Activated T-cell treated with anti-CD3 and anti-CD28 coated beads for 4 hours (primary cell): ENCODE measurements at places on chromosomes 1 and 21.

DNA sequence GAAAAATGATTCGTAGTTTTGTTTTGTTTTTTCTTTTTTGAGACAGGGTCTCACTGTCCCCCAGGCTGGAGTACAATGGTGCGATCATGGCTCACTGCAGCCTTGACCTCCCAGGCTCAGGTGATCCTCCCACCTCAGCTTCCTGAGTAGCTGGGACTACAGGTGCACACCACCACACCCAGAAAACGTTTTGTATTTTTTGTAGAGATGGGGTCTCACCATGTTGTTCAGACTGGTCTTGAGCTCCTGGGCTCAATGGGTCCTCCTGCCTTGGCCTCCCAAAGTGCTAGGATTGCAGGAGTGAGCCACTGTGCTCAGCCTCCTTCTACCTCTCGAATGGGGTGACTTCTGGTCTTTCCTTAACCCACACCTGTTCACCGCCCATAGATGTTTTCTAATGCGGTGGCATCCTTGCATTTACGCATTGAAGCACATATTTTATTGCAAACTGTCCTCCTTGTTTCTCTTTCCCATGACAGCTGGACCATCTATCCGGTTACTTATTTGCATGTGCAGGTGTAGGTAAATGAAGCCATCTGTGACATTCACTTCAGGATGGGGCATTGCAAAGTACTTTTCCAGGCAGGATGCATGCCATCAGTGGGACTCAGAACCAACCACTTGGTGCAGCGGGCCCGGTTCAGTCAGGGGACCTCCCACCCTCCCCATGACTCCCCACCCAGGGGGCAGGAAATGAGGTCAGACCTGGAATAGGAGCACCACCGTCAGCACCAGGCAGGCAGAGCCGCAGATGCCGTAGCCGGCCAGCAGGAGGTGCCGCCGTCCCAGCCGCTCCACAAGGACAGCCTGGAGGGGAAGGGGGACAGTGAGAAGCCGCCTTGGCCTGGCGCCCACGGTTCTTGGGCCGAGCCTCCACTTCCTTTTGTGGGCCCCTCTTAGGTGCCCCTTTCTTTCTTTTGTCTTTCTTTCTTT, 16.5 kb downstream of the SLC2A7 start:
- DNase-seq = no peak

- no peak for DNase-seq
Observed at GRCh38 chr1:61482170-61482734, 242.7 kb downstream of the TM2D1 start.

- no peak for DNase-seq
Observed at GRCh38 chr1:39829791-39830533, 41.3 kb upstream of the BMP8B start.

GRCh38 chr1:83718338-83718737, 280.6 kb downstream of the TTLL7 start:
- DNase-seq = no peak

- no peak for DNase-seq
Observed at GRCh38 chr1:12244078-12244477, 14.2 kb downstream of the VPS13D start.

DNA sequence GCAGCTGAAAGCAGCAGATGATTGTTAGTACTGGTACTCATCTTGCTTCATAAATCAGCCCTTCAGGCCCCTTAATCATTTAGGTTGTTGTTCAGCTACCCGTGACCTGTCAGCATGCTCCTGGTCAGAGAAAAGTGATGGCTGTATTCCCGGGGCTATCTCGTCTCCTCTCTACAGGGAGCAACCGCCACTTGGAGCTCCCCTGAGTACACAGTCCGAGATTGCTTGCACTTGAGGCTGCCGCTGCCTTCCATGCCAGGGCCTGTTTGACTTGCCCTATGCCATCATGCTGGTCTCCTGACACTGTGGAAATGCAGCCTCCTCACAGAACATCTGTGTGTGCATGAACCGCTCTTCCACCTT, 97.5 kb downstream of the SPATA46 start:
- DNase-seq = no peak

GRCh38 chr1:231193710-231194340, 32.0 kb downstream of the TRIM67 start:
- no peak for DNase-seq
